ENCODE measurements at places on chromosomes 7 and 10. TPM values are rescaled to one million over a fixed set of nuclear protein-coding genes. Genes with fewer than 3 reads are reported as not detected.

The MOGAT3 gene
- total RNA-seq, result not detected

The FXYD4 gene
- not detected for total RNA-seq

The MUC3A gene
- under 0.01 TPM for total RNA-seq

The SLC13A1 gene
- not detected for total RNA-seq

The PLAU gene
- 63.4 TPM for total RNA-seq

The SVIL gene
- total RNA-seq, result 122 TPM

The PTF1A gene
- total RNA-seq, result not detected

Measured in bronchial smooth muscle cell (primary cell).